ENCODE measurements at places on chromosomes 5 and 9.

GRCh38 chr5:14630671-14631070, 33.8 kb upstream of the OTULIN start:
- no peak for DNase-seq

- DNase-seq, result no peak
Measured at GRCh38 chr9:88589656-88590055, 54.7 kb downstream of the NXNL2 start.

DNA sequence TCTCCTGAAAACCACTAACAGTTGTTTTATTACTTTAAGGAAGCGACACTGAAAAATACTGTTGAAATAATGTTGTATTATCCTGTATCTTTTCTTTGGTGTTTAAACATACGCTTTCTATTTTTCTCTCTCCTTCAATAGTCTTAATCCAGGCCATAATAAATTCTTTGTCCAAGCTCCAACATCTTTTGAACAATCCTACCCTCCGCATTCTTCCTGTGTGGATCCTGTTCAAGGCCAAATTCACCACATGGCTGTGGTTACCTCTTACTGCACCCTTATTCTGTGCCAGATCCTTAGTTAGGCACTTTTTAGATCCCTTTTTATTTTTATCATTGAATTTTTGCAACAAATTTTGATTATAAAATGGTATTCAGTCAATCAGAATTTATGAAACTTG, 1691.5 kb downstream of the MAT2B start:
- no peak for DNase-seq

DNA sequence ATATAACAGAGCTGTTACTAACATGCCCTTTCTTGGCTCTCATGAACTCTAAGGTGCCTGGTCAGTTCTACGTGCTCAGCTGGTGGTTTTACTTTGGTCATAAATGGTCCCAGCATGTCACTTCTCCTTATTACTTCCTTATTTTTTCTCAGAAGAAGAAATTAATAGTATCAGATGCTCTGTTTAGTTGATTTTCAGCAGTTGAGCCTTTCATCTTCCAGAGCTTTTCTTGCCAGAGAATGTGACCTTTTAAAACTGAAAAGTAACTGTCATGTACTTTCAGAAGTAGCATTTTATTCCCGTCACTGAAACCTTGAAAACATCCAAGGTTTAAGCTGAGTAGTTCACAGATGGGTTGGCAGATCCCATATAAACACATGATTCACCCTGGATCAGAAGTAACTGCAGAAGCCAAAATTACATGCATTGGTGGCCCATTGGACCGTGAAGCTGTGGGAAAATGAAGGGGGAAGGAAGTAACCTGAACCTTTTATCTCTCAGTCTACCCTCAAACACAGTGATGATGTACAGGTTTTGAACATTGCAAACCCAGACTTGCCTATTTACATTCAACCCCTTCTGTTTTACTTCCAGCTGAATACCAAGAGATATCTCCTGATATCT, 50.5 kb downstream of the HACD4 start:
- no peak for DNase-seq

DNA sequence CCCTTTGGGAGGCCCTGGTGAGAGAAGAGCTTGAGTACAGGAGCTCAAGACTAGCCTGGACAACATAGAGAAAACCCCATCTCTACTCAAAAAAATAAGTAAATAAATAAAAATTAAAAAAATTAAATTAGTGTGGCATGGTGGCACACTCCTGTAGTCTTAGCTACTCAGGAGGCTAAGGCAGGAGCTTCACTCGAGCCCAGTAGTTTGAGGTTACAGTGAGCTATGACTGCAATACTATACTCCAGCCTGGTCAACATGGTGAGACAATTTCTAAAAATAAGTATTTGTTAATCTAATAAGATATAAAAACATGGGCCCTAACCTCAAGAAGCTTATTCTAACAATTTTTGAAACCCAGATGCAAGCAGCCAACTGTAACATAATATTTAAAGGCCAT, 7.6 kb downstream of the RNF38 start:
- DNase-seq, result no peak

- no peak for DNase-seq
Measured at GRCh38 chr5:91607675-91608074, 224.6 kb upstream of the ARRDC3 start.

- DNase-seq, result peak; percentile 73
Measured at GRCh38 chr5:180809403-180810209, 7.0 kb upstream of the MGAT1 start.

- DNase-seq, result no peak
Measured at GRCh38 chr5:164353155-164353554, 847.7 kb downstream of the MAT2B start.

DNA sequence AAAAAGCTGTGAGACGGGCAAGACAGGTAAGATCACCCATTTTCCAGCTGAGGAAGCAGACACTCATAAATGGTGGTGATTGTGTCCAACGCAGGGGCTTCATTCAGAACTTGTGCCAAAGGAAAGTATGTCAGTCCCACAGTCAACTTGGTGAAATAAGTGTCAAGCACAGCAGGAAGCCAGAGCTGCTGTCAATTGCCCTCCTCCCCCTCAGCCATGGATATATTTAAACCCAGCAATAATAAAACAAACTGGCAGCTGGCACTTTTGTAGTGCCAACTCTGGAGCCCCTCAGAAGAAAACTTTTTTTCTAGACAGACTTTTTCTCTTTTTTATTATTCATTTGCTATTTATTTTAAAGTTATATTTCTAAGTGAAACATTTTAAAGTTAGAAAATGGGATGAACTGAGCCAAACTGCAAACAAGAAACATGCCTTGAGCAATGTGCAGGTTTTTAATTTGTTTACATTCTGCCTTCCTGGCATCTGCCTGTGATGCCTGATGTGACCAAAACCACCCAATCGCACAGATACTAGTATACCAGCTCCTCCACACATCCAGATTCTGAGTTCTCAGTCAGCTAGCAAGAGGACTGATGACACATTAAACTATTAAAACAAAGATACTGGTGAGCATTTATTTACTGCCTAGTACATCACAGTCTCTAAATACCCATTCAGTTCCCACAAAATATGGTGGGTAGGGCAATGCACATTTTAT, 17.0 kb downstream of the DMAC1 start:
- no peak for DNase-seq

DNA sequence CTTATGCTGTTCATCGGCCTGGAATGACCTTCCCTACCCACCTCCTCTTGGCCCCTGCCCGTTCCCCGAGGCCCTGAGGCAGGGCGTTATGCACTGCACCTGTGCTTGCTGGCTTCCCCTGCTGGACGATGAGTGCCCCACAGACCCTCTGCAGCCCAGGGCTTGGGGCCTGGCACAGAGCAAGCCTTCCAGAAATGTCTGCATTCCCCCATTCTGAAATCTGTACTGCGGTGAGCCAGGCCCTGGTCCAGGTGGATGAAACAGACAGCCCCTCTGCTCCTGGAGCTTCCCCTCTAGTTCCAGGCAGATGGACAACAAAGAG, 35.0 kb downstream of the UNC5A start:
- no peak for DNase-seq
